ENCODE measurements at places on chromosomes 5 and 9.
A peak's percentile ranks its signal among the peaks of the same experiment; 100 is the strongest.

DNA sequence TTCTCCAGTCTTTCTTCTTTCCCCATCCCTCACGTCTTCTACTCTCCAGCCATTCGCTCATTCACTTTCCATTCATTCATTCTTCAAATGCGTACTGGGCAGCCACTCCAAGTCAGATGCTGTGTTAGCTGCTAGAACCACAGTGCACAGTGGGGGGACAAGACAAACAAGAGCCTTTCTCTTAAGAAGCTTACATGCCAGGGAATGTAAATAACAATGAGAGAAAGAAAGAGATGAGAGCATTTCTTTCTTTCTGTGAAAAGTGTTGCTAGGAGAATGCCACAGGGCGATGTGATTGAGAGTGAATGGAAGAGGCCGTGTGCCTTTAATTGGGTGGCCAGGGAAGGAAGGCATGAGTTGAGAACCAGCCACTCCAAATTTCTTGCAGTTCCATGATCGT lies 46.3 kb upstream of the SMIM23 start:
- no peak for DNase-seq

DNA sequence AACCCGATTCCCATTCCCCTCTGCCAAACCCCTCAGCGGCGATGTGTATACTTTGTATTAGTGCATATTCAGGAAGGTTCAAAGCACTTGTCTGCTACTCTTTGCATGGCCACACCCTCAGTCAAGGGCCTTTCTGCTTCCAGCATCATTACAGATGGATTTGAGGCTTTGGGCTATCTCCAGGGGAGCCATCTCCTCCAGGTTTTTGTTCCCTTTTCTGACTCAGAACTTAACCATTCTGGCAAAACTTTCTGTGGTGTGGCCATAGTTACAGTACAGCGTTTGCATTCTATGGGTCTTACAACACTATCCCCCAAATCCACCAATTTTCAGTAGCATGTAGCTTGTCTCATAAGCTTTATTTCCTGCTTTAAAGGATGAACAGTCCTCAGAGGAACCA lies 36.0 kb upstream of the SVEP1 start:
- no peak for DNase-seq

DNA sequence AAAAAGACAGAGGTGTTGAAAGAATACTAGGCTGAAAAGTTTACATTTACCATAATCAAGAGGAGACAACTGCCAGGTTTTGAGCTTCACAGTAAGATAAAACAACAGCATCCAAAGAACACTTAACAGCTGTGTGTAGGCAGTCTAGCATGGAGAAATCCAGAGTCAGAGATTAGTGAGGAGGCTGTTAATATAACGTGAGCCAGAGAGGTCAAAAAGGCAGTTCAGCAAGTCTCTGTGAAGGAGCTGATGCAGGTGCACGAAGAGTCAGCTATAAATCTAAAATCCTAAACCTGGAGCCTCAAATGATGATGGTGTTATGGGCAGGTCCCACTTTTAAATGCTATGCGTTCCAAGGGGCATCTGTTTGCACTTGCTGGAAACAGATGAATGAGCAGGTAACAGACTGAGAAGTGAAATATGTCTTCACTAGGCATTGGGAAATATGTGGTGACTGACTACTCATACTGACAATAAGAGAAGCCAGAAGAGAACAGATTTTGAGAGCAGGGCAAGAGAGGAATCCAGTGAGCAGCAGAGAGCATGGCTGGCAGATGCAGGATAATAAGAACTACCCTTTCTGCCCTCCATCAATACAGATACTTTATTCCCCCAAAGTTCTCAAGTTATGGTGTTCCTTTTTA lies 8.7 kb downstream of the APTX start:
- DNase-seq: no peak

- no peak for DNase-seq
Observed at GRCh38 chr9:117777823-117778222, 73.6 kb downstream of the TLR4 start.

DNA sequence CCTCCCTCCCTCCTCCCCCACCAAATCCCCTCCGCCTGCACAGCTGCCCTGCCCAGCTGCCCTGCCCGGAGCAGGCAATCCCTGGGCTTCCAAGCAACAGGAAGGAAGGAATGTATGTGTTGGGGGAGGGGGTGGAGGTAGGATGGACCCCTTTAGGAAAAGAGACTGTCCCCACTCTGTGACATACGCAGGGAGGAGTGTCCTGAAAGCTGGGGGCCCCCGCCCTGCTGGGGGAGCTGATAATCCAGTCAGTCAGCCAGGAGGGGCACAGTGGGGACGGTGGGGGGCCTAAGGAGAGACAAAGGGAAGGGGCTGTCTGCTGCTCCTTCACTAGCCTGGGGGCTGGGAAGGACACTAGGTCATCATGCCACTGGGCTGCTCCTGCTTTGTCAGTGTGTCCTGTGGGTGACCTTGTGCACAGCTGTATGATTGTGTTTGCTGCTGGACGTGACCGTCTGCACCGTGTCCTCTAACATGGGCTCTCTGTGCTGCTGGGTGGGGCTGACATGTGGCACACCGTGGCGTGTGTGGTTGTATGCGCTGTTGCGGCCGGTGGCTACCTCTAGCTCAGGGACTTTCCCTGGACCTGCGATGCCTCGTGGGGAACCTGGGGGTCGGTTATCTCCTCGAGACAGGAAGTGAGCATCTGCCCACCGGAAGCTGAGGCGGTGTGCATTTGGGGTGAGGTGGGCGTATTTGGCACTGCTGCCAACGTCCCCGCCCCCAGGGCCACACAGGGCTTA lies 3.0 kb downstream of the N4BP3 start:
- DNase-seq: no peak

DNA sequence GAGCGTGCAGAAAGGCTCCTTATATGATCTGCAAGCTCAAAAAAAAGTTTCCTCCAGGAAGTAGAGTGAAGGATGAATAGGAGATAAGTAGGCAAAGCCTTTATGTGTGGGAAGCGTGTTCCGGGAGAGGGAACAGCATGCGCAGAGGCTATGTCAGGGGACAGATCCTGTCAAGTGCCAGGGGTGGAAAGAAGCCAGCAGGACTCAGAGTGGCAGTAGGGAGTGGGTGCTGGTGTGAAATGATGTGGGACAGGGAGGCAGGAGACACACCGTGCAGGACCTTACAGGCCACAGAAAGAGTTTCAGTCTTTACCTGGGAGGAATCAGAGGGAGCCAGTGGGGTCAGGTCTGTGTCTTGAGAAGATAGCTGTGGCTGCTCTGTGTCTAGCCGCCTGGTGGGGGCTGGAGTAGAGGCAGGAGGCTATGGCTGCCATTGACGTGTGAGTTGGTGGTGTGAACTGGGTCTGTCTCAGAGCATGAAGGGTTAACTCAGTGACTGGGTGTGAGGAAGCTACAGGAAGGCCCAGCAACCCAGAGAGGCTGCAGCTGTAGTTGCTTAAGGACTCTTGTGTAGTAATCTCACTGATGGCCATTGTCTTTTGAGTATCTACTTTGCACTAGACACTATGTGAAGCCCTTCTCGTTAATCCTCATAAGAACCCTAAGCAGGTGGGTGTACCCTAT lies 71.3 kb downstream of the PPARGC1B start:
- no peak for DNase-seq

DNA sequence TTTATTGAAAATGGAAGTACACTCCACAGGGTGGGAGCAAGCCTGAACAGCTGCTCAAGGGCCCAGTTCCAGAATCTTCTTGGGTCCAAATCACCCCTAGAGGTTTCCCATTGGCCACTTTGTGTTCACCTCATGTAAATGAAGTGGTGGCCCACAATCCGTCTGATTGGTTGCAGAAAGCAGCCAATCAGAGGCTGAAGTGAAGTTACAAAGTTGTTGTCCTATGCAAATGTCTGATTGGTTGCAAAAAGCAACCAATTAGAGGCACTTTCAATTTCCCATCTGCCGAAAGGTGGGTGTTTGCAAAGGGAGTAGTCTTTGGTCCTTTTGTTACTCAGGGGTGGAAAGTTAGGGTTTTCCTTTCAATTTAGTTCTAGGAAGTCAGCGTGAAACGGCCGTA lies 8.8 kb downstream of the TMEM171 start:
- no peak for DNase-seq

DNA sequence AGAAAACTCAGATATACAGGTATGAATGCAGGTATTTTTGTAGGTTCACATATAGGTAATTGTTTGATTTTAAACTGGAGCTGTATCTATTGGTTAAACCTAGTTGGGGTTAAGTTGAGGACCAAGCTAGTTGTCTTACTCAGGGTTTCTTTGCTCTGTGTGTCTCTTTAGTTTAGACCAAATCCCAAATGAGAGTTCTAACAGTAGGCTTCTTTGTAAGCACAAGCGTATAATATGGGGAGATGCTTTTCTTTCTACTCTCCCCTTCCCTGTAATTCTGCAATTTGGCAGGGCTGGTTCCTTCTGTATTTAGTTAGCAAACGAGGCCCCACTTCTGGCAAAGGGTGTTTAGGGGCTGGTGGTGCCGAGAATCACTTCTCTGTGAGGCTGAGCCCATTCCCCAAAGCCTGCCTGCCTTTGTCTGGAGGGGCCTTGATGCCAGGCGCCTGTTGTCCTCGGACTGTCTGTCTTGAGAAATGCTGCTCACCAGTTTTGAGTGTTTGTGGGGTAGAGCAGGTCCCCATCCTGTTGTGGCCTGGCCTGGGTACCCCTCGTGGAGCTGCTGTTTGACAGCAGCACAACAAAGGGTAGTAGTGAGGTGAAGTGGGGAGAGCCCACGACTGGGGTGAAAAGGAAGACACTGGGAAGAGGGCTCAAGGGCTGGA lies 259.3 kb downstream of the FANCC start:
- DNase-seq: no peak

DNA sequence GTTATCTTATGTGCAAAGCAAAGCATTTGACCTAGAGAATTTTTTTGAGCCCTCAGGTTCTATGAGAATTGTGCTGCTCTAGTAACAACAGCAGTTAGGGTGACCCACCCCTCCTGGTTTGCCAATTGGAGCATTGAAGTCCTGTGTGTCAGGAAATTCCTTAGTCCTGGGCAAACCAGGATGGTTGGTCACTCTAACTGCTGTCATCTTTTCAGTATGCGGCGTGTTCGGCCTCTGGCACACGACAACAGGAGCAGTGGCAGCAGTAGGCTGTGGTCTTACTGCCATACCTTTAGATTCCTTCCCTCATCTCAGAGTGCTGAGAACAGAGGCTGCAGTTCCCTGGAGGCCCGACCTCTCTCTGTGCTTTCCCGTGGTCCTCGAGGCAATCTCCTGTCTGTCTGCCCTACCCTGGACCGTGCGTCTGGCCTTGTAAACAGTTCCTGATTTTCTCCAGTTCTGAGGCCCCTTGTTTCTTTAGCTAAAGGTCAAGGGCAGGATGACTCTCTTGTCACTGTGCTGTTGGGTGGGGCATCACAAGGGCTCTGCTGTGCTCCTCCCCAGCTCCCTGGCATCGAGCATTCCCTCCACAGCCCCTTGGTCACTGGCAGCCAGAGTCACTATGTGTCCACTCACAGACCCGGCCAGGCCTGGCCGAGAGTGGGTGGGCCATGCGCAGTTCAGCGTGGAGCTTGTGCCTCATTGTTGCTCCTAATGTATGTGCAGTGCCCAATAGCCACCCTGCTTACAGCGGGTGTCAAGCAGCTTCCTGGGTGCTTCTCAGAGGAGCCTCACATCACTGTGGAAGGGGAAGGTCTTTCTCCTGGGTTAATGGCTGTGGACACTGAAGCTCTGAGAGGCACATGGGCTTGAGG lies 18.5 kb upstream of the COL15A1 start:
- no peak for DNase-seq

GRCh38 chr5:75568202-75568601 lies 43.1 kb upstream of the ANKDD1B start:
- no peak for DNase-seq

- no peak for DNase-seq
Observed at GRCh38 chr9:132730054-132731033, 60.1 kb downstream of the GTF3C4 start.

GRCh38 chr5:128516978-128517377 lies 21.1 kb downstream of the FBN2 start:
- DNase-seq: no peak

DNA sequence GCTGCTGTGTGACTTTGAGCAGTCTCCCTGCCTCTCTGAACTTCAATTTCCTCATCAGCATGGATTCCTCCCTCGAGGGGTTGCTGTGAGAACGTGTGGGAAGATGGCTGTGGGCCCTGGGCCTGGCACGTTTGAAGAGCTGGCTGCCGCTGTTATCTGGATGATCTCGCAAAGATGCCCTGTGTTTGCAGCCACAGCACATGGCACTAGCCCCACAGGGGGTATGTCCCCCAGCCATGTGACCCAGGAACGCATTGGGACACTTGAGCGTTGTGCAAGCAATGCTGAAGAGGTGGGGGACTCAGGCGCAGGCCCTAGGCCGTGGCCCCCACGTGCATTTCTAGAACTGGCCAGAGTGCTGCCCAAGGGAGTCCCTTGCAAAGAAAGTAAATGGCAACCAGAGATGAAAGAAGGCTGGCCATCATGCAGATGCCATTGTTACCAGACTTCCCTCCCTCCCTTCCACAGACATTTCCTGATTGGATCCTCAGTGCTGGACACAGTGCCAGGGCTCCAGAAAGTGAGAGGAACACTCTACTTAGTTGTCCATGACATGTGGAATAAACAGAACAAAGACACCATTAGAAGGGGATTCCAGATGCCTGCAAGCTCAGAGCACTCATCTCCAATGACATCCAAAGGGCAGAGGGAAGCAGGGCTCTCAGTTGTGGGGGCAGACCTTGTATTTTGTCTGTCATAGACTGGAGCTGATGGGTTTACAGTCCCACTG lies 65.1 kb upstream of the NEURL1B start:
- no peak for DNase-seq

GRCh38 chr9:91503673-91504081 lies 80.0 kb upstream of the NFIL3 start:
- no peak for DNase-seq

GRCh38 chr5:128015478-128015877 lies 68.1 kb upstream of the SLC12A2 start:
- DNase-seq: no peak

DNA sequence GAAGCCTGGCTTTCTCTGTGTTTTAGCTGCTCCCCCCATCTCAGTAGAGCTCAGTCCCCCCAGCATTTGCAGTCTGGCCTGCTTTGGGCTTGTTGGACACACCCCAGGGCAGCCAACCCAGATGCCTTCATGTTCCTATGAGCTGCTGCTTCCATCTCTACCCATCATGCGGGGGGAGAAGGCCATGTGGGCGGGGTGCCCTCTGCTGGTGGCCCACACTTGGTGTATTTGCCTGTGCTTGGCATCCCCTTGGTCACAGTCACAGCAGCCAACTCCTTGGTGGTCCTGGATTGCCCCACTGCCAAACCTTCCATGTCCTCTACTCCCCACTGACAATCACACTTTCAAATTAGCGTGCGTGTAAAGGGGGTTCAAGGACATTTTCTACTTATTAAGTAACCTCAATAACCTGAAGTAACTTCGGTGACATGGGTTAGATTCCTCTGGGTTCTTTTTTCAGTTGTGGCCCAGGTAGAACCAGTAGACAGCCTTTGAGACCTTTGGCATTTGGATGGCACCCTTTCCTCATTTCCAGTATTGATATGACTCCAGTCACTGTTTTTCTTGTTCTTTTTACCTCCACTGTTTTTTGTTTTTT lies 42.8 kb downstream of the SNX30 start:
- DNase-seq: peak; percentile 37

Data from tibial artery (tissue), 4 donors.